ENCODE measurements at places on chromosomes 7 and 10.

- DNase-seq, result no peak
Observed at GRCh38 chr7:128055637-128056036, 24.4 kb upstream of the LRRC4 start.

GRCh38 chr7:101921061-101921460 is 103.6 kb downstream of the CUX1 start:
- no peak for DNase-seq

DNA sequence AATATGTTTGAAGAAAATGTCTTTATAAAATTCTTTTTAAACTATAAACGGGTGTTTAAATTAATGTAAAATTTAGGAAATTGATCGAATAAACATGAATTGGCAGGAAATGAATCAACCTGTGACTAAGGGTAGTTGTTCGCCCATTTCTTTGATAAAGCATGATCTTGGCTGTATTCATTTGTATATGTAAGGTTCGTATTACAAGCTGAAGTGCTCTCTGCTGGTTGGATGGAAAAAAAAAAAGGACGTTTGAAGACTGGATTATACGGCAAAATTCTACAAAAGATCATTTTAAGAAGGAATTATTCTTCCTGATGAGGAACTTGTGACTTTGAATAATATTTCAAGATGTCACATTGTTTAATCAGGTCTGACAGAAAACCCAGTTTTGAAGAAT is 185.4 kb upstream of the ANK3 start:
- no peak for DNase-seq

DNA sequence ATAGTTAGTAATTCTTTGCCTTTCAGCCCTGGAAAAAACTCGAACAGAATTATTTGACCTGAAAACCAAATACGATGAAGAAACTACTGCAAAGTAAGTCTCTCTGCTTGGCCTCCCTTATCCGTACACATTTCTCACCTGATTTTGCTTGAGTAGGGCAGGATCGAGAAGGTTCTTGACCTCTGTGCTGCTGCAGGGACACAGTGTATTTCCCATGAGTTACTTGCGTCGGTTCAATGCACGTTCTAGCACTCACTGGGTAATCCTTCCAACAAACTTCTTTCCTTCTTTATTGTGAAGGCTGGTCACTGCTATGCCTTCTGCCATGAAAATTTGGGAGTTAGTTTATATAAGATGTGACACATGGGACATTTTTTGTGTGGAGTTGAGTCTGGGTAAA is 171.5 kb upstream of the SH2B2 start:
- DNase-seq, result no peak

GRCh38 chr7:88322151-88322550 is 15.5 kb upstream of the STEAP4 start:
- DNase-seq, result no peak

- DNase-seq, result no peak
Observed at GRCh38 chr7:6256109-6256483, 16.3 kb downstream of the CYTH3 start.

DNA sequence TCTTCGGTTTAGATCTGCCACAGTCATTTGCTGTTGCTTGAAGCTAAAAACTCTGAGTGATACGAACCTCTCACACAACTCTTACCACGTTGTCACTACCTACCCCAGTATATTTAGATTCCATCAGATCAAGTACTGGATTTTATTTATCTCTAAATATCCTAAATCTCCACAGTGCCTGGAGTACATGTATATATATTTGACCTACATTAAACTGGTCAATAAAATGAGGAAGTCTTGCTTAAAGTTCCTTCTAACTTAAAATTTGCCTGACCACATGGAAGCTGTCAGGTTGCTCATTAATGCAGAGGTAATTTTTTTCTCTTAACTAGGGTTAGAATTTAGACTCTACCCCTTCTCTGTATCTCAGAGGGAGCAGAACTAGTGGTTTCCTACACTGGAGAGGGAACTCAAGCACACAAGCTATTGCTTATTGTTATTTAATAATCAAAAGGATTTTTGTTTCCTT is 3.1 kb upstream of the MACC1 start:
- no peak for DNase-seq

DNA sequence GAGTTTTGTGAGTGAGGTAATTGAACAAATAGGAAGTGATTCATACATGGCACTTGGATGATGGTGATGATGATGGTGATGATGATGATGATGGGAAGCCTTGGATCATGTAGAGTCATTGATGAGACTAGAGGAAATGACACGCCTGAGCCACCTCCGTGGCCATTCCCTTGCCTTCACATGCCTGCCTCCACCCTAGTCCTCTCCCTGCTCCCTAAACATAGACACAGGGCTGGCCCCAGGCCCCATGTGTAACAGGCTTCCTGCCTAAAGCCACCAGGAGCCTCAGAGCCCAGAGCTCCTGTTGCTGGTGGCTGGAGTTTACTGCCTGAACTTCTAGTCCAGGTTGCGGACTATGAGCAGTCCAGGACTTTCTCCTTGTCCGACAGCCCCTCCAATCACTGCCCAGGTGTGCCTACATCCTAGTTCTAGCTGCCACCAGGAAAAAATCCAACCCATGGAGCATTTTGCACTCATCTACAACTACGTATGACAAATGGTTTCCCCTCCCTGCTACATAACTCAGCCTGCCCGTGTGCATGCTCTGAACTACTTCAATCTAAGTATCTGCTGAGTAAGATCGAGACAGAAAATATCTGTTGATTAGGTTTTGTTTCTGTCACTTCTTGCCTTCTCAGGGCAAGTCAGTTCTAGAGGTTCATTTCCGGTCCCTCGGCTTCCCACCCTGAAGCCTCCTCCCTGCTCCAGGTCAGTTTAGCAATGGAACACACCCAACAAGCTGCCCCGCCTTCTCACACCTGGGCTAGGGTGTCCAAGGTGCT is 35.5 kb upstream of the KDM7A start:
- no peak for DNase-seq

GRCh38 chr7:6705959-6706665 is 635 bp downstream of the ZNF12 start:
- no peak for DNase-seq

GRCh38 chr10:80471001-80471400 is 16.9 kb downstream of the TSPAN14 start:
- no peak for DNase-seq

Data from omental fat pad (tissue), 4 donors.